ENCODE measurements at places on chromosomes 4 and X.

GRCh38 chr4:153497988-153498967 lies 32.1 kb downstream of the TMEM131L start:
- peak; percentile 83 for DNase-seq

DNA sequence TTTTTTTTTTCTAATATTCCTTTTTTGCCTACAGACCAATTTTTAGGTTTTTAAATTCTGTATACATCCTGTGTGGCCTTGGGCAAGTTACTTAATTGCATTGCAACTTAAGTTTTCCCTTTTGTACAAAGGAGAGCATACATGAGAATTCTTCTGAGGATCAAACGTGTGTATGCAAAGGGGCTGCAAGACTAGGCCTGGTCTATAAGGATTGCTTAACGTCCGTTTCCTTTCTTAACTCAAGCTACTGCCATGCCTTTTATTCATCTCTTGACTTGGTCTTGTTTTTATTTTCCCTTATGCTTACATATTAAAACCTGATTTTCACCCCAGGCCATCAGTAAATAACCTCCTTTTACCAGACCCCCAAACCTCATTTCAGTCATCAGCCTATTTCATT lies 13.6 kb downstream of the RBPJ start:
- no peak for DNase-seq

DNA sequence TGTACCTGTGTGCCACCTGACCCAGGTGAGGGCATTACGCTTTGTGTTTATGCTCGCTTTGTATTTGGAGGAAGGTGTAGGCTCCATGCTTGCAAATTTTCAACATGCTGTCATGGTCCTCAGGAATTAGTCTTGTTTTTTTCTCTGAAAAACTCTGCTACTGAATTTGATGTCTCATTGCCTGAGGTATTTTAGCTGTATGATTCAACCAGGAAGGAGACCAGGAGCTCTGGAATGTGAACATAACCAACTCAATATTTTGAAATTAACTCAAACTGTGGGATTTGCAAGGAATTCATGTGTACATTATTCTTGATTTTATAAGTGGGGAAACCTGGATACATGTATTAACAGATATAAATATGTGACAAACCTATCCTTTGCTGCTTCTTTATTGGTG lies 134.1 kb downstream of the SLC4A4 start:
- peak; percentile 88 for DNase-seq

DNA sequence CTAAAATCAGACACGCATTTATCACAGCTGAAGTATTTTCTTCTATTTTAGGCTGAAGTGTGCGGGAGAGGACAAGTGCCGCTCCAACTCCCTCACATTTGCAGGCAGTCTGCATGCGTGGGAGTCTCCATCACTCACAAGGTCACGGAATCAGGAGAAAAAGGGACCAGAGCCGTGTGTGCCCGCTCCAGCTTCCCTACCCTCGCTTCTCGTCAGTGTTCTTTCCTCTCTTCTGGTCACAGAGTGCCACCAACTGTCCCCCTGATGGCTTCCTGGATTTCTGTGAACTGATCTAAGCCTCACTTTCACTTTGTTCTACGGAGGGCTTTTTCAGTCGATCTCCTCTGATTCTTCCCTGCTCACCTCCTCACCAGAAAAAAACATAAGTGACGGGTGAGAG lies 407.4 kb upstream of the AADAT start:
- no peak for DNase-seq

DNA sequence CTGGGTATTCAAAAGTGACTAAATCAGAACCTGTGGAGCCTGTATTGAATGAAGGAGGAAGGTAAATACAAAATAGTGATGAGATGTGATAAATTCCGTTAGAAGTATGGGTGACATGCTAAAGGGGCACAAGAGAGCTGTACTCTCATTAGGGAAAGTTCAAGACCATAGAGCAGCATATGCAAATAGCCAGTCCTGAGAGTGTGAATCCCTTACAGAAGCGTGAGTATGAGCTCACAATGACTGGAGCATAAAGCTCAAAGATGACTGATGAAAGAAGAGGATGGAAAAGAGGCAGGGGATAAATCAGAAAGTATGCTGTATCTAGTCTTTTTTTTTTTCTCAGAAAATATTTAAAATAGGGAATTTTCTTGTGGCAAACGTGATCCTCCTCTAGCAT lies 12.1 kb upstream of the NPFFR2 start:
- DNase-seq: no peak

DNA sequence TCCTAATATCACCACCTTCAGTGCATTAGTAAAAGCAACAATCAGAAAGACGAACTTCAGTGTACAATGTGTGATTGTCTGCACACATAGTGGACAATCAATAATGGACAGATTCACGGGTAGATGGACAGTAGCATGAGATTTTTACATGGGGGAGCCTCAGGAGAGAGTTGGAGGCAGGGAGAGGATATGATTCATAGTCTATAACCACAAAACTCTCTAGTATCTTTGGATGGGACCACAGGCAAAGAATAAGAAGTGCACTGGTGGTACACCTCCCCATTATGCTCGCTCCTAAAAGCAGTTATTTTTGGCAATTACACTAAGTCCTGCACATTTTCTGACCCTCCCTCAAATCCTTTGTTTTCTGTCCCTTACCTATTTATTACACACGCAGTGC lies 624.4 kb upstream of the ACTRT1 start:
- no peak for DNase-seq

DNA sequence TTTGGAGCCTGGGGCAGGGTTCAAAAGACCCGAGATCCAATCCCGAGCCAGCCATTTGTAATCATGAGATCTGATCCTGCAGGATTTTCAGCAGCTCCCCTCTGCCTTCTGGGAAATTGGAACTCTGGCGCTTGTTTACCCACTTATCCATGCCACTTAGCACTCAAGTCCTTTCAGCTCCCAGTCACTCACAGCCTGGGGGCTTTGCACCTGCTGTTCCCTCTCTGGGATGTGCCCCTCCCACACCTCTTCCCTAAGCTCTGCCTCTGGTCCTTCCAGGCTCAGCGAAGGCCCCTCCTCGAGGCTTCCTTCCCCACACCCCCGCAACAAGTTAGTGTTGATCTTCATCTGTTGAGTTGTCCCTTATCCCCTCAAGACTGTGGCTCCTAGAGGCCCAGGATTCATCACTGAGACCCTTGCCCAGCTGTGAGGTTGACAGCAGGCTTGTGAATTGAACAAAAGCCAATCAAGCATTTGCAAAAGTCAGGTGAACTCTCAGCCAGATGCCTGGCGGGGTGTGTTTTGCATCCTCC lies 99.1 kb upstream of the AFAP1 start:
- DNase-seq: no peak

GRCh38 chr4:152771741-152772533 lies 7.6 kb downstream of the TIGD4 start:
- DNase-seq: no peak

All from EH (cell line).